ENCODE measurements at places on chromosomes 1 and 21.

GRCh38 chr1:76101548-76101947, 27.0 kb downstream of the ST6GALNAC3 start:
- DNase-seq: no peak

- no peak for DNase-seq
Observed at GRCh38 chr1:207658408-207658807, 13.5 kb downstream of the CR1L start.

DNA sequence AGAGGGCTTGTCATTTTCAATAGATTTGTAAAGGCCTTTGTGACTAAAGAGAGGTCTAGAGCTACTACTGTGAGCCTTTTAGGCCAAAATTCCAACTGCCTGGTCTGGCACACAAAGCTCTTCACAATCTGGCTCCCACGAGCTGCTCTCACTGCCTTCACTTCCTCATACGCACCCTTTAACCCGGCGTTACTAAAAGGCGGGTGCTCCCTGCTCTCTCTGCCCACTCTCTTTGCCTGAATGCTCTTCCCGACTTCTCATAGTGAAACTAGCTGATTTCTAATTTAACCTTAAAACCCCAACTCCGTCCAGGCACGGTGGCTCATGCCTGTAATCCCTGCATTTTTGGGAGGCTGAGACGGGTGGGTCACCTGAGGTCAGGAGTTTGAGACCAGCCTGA, 14.2 kb downstream of the BSDC1 start:
- DNase-seq: no peak

DNA sequence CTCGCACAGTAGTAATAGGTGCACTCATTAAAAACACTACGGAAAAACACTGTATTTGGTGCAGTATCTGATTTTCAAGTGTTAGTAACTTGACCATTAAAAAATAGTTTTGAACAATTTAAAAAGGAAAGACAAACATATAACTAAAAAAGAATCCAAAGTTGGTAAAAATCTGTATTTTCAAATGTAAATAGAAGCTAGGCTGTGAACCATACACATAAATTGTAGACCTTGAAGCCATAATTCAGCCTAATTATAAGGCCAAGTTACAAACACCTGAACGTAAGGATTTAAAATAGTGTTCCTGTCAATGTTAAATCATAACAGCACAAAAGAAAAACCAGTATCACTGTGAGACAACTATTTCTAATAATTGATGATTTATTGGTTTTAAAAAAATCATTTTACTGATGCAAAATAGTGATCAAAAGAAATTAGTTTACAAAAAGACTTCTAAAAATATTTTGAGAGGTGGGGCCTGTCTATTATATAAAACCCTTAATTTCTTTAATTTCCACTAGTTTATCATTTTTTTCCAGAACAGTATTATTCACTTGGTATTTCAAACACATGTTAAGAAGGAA, 4.5 kb downstream of the IRF2BP2 start:
- DNase-seq: no peak

GRCh38 chr1:119323216-119323982, 45.2 kb upstream of the HAO2 start:
- no peak for DNase-seq

DNA sequence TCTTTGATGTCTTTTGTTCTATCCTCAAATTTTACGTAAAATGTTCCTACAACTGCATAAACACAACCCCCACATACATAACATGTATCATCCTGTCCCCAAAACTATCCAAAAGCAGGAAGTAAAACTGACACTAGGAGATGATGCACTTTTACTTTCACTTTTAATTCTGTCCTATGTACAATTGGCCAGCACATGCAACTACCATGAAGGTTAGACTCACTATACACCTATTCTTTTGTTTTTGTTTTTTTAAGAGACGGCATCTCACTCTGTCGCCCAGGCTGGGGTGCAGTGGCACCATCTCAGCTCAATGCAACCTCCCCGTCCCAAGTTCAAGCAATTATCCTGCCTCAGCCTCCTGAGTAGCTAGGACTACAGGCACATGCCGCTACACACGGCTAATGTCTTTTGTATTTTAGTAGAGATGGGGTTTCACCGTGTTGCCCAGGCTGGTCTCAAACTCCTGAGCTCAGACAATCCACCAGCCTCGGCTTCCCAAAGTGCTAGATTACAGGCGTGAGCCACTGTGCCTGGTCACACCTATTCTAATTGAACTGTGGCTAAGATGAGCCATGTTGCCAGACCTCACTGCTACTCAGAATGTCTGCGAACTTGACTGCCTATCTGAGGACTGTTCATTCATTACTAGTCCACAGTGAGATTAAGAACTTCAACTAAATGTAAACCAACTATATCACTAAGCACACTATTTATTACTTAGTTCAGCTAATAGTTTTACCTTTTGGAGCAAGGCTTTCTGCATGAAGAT, 48.0 kb downstream of the TOR3A start:
- DNase-seq: no peak

DNA sequence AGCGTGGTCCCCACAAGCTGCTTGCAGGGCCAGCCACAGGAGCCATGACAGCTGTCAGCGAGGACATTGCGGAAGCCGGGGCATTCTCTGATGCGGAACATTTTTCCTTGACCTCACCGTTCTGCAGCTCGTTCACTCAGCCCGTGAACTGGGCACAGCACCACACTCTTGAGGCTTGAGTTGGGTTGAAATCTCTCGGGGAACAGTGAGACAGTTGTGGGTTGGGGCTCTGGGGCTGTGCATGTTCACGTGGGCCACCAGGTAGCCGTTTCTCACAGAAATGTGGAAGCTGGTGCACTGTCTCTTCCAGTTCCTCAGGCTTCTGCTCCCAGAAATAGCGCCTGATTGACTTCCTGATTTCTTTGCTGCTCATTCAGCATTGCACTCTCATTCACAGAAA, 69.8 kb downstream of the SPSB1 start:
- DNase-seq: no peak

DNA sequence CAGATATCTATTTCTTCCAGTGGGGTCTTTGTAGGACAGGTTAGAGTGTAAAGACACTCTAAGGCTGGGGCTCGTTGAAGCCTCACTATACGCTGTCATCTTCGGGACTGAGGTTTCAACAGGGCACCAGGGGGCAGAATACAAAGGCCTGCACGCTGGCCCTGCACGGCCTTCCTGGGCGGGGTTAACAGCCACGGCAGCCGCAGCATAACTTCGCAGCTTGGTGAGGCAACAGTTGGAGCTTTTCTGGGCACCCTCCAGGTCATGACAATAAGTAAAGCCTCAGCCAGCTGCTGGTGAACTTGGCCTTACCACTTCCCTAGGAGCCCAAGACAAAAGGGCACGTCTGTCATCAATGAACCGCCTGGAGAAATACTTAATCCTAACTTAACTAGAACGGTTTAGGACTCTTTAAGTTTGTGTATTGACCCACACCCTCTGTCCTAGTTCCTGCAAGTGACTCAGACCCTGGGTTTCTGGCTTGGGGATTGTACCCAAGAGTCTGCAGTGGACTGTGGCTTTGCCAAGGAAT, 2.3 kb upstream of the RUNX1 start:
- DNase-seq: peak; percentile 71

All from effector CD4-positive, alpha-beta T cell (primary cell).